ENCODE measurements at places on chromosomes 5 and 9. TPM values are rescaled to one million over a fixed set of nuclear protein-coding genes. Genes with fewer than 3 reads are reported as not detected.

The ATOSB gene
- 11.1 TPM for polyA plus RNA-seq

The CEL gene
- 2.2 TPM for polyA plus RNA-seq

The SLC4A9 gene
- polyA plus RNA-seq: not detected

The PCDHGC3 gene
- polyA plus RNA-seq: 106 TPM

The GABRA6 gene
- not detected for polyA plus RNA-seq

The SH3GL2 gene
- polyA plus RNA-seq: 0.21 TPM

The TPM2 gene
- polyA plus RNA-seq: 7,986 TPM

The TMEM215 gene
- polyA plus RNA-seq: 1.9 TPM

The LCN6 gene
- polyA plus RNA-seq: not detected

The WDR31 gene
- 2.7 TPM for polyA plus RNA-seq

DNA sequence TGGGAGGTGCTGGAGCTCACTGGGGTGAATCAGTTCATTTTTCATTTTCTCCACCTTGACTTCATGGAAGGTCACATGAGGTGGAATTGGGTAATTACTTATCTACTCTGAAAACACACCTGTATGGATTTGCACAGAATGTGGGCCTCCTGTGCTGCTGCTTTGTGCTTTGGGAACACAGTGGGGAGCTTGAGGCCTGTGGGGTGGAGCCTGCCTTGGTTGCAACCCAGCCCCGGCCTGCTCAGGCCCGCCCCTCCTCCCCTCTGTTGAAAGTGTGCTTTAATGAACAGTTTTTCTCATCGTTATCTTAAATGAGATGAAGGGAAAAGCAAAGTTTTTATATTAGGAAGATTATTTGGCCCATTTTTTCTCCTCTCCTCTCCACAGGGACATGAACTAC, 28.5 kb upstream of the DMRT3 start:
- no peak for DNase-seq

DNA sequence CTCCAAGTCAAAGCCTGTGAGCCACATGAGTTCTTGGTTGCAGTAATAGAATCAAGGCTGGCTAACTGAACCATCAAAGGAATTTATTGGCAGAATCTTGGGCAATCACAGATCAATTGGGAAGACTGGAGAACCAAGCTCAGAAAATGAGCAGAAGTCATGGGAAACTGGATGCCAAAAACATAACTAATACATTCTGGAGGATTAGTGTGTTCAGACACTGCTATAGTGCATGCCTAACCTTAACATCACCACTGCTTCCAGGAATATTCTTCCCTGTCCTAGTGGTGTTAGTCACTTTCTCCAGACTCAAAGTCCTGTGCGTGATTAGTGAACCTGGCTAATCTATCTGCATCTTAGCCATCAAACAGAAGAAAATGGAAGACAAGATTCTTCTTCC, 843.7 kb downstream of the EFNA5 start:
- peak; percentile 43 for DNase-seq

GRCh38 chr9:95970317-95970716, 94.8 kb downstream of the ERCC6L2 start:
- no peak for DNase-seq

DNA sequence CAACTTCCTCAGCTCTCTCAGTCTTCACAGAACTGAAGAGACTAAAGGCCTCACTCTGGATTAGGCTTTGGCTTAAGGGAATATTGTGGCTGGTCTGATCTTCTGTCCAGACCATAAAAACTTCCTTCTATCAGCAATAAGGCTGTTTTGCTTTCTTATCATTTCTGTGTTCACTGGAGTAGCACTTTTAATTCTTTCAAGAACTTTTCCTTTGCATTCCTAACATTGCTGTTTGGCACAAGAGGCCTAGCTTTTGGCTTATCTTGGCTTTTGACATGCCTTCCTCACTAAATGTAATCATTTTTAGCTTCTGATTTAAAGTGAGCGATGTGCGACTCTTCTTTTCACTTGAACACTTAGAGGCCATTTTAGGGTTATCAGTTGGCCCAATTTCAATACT, 88.7 kb upstream of the ACOT12 start:
- no peak for DNase-seq

DNA sequence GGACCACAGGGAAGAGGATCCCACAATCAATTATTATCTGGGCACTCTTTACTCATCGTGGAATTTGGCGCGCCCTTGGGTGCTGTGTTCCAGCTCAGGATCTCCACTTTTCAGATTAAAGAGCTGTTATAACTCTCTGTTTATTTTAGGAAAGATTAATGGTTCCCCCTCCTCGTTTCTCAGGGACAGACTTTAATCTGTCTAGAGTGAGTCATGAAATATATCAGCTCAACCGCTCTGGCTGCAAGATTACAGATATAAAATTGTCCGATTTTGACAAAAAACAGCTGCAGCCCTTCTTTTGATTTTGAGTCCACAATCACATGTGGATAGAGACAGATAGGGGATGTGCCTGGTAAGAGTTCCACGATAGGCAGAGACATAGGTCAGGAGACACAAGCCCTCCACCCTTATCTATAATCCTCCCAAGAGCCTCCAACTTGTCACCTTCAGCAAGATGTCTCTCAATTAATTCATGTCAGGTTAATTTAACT, 77.6 kb upstream of the ANKRD55 start:
- DNase-seq: peak; percentile 25

DNA sequence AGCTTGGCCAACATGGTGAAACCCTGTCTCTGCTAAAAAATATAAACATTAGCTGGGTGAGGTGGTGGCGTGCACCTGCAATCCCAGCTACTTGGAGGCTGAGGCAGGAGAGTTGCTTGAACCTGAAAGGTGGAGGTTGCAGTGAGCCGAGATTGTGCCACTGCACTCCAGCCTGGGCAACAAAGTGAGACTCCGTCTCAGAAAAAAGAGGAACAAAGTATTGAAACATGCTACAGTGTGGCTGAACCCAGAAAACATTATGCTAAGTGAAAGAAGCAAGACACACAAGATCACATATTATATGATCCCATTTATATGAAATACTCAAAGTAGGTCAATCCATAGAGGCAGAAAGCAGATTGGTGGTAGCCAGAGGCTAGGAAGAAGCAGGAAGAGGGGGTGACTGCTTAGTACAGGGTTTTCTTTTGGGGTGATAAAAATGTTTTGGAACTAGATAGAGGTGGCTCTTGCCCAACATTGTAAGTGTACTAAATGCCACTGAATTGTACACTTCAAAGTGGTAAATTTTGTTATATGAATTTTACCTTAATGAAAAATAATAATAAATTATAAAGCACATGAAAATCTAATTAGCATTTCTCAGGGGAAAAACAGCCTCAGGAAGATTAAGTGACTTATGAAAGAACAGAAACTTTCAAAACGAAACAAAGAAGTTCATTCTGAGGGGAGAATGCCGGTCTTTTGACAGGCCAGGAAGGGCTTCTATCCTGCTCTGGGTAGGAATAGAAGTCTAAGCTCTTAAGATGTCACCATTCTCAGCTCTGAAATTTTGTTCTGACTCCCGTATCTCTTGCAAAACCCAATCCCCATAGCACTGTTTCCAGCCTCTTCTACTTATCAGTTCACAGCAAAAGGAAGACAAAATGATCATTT, 161.1 kb upstream of the TBCA start:
- DNase-seq: no peak

DNA sequence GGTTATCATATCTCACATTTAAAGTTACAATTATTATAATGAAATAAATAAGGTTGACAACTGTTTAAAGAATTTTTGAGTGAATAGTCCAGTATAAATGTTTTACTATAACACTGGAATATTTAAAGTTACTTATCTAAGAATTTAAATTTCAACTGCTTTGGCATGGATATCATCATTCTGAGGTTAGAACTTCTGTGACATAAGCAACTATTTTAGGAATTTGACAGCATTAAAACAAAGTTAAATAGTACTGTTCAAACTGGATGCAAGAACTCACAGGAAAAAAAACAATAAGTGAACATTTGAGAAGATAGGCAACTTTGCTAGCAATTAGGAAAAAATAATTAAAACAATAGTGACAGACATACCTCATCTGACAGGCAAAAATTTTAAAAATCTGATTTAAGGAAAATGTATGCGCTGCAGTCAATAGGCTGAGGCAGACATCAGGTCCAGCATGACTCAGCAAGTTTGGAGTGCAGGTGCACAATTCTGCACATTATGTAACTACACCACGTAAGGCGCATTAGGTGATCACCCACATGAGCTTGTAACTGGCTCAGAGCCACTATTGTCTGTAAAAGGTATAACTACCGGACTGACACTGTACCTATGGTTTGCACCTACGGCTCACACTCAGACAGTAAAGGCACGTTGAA, 180.6 kb downstream of the PDE4D start:
- DNase-seq: no peak

- no peak for DNase-seq
Observed at GRCh38 chr5:79976759-79977515, 14.1 kb downstream of the MTX3 start.

DNA sequence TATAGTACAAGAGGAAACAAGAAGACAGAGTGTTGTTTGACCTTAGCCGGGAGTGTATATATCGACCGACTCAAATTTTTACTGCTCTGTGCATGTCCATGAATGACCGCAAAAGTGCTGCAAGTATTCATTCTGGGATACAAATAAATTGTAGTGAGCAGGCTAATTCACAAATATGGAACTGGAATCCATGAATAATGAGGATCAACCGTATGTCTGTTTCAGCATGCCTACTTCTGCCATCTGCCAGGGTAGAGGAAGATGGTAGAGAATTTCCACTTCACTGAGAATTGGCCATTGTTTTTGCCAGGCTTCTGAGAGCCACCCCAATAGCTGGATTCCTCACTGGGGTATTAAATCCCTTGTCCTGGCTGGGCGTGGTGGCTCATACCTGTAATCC, 8.5 kb upstream of the RALGPS1 start:
- no peak for DNase-seq

- DNase-seq: no peak
Observed at GRCh38 chr5:80268916-80269315, 13.1 kb upstream of the SERINC5 start.

GRCh38 chr5:14226992-14227391, 83.8 kb downstream of the TRIO start:
- no peak for DNase-seq

DNA sequence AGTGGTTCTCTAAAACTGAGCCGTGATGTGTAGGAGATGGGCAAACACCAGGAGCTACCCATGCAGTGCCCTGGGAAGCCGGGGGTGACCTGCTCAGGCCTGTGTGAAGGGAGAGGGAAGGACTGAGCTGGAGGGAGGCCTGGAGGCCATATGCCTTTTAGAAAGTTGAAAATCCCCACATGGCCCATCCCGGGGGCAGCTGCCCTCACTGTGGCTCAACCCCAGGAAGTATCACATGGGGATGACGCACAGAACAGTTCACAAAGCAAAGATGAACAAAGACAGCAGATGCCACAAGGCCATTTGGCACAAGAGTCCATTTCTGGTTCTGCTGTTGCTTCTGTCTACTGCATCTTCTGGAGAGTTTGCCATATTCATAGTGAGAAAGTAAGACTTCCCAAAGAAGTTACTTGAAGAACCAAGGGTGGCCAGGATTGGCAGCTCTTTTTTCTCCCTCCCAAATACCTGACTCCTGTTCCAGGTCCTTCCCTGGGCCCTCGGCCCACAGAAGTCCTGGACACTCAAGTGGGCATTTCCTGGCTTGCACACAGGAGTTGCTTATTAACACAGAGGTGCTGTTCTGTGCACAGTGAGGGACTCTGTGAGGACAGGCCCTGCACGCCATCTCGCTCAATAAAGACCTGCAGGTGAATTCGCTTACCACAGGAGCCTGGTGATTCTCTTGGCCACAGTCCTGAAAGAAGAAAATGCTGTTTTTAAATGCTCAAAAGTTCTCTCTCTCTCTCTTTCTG, 25.1 kb downstream of the ACSL6 start:
- no peak for DNase-seq

GRCh38 chr9:34526026-34526425, 3.2 kb upstream of the ENHO start:
- no peak for DNase-seq

- peak; percentile 35 for DNase-seq
Observed at GRCh38 chr9:130530938-130531337, 48.4 kb upstream of the FUBP3 start.

- no peak for DNase-seq
Observed at GRCh38 chr5:158155811-158156505, 297.0 kb upstream of the CLINT1 start.

DNA sequence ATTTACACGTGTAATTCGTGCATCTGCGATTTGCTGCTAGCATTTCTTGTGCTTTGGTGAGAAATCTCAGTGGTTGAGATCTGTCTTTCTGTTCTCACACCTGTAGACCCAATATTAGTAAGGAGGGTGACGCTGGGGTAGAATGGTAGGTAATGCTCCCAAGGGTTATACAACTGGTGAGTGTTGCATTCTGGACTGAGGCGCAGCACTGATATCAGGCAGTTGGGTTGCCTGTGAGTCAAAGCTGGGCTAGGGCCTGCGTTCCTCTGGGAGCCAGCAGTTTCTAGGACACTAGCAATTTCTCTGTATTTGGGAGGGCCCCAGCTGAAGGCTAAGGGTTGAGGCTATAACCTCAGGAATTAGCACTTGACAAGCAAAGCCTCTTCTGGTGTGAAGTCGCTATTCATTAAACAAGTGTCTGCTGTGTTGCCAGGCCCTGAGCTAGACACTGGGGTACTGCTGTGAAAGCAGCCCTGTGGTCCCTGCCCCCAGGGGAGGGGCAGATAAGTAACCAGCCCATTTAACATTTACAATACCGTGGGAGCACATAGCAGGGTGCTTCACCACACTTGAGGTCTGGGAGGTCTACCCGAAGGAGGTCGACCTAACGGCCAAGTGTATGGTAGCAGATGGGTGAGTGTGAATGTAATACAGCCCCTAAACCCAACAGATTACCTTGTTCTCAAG, 28.7 kb downstream of the LARP1 start:
- no peak for DNase-seq

DNA sequence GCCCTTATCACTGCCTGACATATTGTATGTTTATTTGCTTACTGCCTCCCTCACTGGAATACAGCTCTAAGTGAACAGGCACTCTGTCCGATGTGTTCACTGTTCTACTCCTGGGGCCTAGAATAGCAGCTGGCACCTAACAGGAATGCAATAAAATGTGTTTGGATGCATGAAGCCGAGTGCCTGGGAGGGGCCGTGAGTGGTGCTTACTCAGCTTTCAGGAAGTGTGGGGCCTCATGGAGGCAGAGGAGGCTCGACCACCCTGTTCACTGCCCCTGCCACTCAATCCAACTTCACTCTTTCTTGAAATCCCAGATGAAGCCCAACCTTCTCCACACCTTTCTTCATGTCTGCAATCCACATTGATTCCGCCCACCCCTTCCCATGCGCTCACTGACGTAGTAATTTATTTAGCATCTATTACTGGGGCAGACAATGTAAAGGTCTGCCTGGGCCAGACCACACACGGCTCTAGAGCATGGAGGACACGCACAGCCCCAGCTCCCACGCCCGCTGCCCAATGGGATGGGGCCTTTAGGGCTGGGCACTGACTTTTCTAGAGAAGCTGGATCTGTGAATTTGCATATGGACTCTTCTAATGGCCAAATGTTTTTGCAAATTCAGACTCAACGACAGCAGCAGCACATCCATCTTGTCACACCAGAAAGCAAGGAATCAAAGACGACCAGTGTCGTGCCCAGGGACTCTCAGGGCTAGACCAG, 21.3 kb downstream of the TBC1D9B start:
- DNase-seq: no peak

DNA sequence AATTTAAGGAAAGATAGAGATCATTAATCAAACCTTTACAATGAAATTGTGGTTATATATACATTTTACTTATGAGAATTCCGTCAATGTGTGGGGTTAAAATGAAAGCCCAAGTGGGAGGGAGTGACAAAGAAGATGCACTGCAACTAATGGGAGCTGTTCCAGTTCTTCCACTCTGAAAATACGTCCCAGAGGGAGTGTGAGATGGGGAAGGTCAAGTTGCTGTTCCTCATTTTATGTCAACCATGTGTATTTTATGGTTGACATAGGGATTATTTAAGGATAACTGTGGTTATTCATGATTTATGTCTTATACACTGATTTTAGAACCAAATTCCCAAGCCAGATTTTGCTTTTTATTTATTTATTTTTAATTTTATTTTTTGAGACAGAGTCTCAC, 14.2 kb upstream of the RGS3 start:
- no peak for DNase-seq
